ENCODE measurements at places on chromosomes 2 and 18.

DNA sequence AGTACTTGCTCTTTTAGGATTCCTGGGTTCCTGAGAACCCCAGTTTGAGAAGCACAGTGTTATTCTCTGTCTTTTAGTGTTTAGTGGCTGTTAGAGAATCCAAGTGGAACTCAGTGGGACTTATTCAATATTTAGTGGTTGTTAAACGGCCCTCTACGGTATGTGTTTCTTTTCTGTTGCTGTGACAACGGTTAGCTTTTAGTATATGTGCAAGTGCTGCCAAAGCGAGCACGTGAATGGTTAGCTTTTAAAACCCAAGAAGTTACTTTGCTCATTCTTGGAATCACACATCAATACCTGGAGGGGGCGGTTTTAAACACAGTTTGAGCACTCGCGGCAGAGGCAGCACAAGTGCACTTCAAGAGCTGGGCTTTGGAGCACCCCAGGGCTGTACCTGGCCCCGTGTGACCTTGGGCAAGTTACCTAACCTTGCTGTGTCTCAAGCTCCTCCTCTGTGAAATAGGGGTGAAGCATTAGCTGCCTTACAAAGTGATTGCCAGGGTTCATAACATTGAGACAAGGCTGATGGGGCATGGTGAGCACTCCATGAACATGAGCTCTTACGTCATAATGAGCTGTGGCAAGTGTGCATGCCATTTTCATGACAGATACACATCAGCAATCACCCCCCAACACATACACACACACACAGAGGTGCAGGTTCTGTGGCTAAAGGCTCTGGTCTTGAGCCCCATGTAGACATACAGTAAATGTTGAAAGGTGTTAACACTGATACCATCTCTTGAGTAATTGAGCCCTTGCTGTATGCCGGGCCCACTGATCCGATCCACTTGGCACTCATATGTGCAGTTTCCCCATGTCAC is 234.1 kb downstream of the ALPK2 start:
- H3K36me3 ChIP-seq, result peaks cover 5% of the 10 kb centered on the region
- H3K4me3 ChIP-seq, result no peak overlapping the region
- DNase-seq, result no peak
- H3K27me3 ChIP-seq, result peaks cover 11% of the 10 kb centered on the region
- H3K4me1 ChIP-seq, result no peaks in the 10 kb centered on the region
- no peak overlapping the region for H3K27ac ChIP-seq

GRCh38 chr2:237448626-237449025 is 34.7 kb upstream of the COL6A3 start:
- no peaks in the 10 kb centered on the region for H3K27me3 ChIP-seq
- no peak overlapping the region for H3K4me3 ChIP-seq
- no peaks in the 10 kb centered on the region for H3K4me1 ChIP-seq
- no peak overlapping the region for H3K27ac ChIP-seq
- no peak for DNase-seq

DNA sequence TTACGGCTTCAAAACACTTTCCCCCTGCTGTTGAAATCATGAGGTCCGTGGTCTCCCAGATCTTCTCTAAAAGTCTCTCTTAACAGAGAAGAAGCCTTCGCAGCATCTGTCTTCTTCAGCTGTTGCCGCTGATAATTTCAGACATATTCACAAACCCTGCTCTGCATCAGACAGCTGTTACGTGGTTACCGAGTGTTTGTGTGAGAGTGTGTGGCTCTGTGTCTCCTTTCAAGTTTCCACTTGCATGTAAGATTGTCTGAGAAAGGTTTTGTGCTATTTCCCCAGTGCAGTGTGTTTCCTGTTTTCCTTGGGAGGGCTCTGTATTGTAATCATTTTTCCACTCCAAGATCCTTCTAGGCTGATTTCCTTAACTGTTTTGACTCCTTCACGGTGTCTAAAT is 32.8 kb downstream of the MAIP1 start:
- no peak for DNase-seq
- H3K36me3 ChIP-seq, result no peaks in the 10 kb centered on the region
- peaks cover 9% of the 10 kb centered on the region for H3K4me1 ChIP-seq
- H3K4me3 ChIP-seq, result no peak overlapping the region
- no peak overlapping the region for H3K27ac ChIP-seq

- H3K4me3 ChIP-seq, result peak overlapping the region; percentile 62
- H3K4me1 ChIP-seq, result peaks cover 9% of the 10 kb centered on the region
- H3K27ac ChIP-seq, result peak overlapping the region; percentile 90
- peaks cover 2% of the 10 kb centered on the region for H3K36me3 ChIP-seq
Measured at GRCh38 chr2:127407661-127408003, 10.6 kb upstream of the PROC start.

- no peak for DNase-seq
- H3K27me3 ChIP-seq, result no peaks in the 10 kb centered on the region
- no peaks in the 10 kb centered on the region for H3K36me3 ChIP-seq
- H3K27ac ChIP-seq, result no peak overlapping the region
- H3K4me1 ChIP-seq, result no peaks in the 10 kb centered on the region
Measured at GRCh38 chr2:66930339-66931220, 466.6 kb upstream of the ETAA1 start.

DNA sequence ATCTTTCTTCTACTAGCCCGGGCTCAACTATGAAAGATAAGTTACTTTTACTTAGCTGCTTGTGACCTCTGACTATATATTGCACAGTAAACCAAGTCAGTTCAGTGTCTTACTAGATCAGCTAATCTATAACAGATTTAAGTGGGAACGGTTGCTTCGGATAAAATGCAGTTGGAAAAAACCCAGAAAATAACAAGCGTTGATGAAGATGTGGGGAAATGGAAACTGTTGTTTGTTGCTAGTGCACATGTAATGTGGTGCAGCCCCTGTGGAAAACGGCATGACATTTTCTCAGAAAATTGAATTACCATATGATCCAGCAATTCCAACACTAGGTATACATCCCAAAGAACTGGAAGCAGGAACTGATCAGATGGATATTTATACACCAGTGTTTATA is 248.5 kb downstream of the PRKCE start:
- DNase-seq, result no peak
- H3K27me3 ChIP-seq, result no peaks in the 10 kb centered on the region
- no peak overlapping the region for H3K27ac ChIP-seq
- no peaks in the 10 kb centered on the region for H3K4me1 ChIP-seq
- H3K36me3 ChIP-seq, result peaks cover 2% of the 10 kb centered on the region

- H3K36me3 ChIP-seq, result peaks cover 7% of the 10 kb centered on the region
- DNase-seq, result no peak
- H3K27me3 ChIP-seq, result no peaks in the 10 kb centered on the region
- H3K4me1 ChIP-seq, result peaks cover 5% of the 10 kb centered on the region
Measured at GRCh38 chr2:161386228-161386824, 29.8 kb upstream of the TBR1 start.

DNA sequence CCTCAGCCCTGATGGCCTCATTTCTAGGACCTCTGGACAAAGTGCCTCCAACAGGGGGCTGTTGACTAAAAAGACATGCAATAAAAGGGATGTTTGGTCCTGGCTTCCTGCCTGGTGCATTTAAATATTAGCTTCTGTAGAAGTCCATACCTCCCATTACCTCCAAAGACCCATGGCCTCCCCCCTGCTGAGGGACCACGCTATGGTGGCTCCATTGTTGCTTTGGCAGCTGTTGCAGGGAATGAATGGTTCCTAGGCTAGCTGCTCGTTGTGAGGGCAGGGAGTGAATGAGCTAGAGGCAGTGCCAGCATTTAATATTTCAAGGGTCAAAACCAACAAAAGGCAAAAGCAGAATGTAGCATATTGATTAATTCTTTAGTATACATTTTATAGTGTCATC is 285.9 kb downstream of the SLC8A1 start:
- no peak overlapping the region for H3K27ac ChIP-seq
- no peaks in the 10 kb centered on the region for H3K27me3 ChIP-seq
- H3K4me3 ChIP-seq, result no peak overlapping the region
- H3K36me3 ChIP-seq, result no peaks in the 10 kb centered on the region
- no peaks in the 10 kb centered on the region for H3K4me1 ChIP-seq
- no peak for DNase-seq

GRCh38 chr2:218354850-218355443 is 1.7 kb upstream of the CATIP start:
- no peaks in the 10 kb centered on the region for H3K27me3 ChIP-seq
- H3K36me3 ChIP-seq, result peaks cover 4% of the 10 kb centered on the region
- no peak overlapping the region for H3K4me3 ChIP-seq
- no peaks in the 10 kb centered on the region for H3K4me1 ChIP-seq

- no peaks in the 10 kb centered on the region for H3K36me3 ChIP-seq
- no peak overlapping the region for H3K27ac ChIP-seq
- no peaks in the 10 kb centered on the region for H3K4me1 ChIP-seq
- peaks cover 6% of the 10 kb centered on the region for H3K27me3 ChIP-seq
- no peak overlapping the region for H3K4me3 ChIP-seq
Measured at GRCh38 chr2:53620981-53621380, 146.6 kb upstream of the CHAC2 start.

DNA sequence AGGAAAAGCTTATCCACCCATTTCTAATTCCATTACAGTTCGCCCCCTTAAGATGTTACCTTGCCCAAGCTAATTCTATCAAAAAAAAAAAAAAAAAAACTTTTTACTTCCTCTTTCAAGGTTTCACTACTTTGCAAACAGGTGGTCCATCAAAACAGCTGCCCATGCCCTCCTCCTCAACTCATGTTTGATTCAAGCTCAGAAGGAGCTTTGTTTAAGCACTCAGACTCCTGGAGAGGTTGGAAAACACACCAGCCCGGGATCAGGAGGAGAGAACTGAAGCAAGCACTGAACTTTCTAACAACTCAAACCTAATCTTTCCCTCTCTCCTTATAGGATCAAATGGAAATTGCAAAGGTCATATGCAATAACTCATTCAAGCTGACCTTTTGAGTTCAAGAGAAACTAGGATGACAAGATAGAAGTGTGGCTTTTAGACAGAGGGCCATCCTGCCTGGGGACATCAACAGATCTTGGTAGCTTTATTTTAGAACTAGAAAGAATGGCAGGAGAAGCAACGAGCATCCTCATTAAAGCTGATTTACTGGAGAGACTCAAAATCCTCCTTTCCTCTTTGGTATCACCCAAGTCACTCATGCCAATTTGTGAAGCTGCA is 28.3 kb upstream of the FZD7 start:
- no peaks in the 10 kb centered on the region for H3K36me3 ChIP-seq
- H3K4me3 ChIP-seq, result no peak overlapping the region
- H3K27ac ChIP-seq, result no peak overlapping the region
- H3K4me1 ChIP-seq, result no peaks in the 10 kb centered on the region

DNA sequence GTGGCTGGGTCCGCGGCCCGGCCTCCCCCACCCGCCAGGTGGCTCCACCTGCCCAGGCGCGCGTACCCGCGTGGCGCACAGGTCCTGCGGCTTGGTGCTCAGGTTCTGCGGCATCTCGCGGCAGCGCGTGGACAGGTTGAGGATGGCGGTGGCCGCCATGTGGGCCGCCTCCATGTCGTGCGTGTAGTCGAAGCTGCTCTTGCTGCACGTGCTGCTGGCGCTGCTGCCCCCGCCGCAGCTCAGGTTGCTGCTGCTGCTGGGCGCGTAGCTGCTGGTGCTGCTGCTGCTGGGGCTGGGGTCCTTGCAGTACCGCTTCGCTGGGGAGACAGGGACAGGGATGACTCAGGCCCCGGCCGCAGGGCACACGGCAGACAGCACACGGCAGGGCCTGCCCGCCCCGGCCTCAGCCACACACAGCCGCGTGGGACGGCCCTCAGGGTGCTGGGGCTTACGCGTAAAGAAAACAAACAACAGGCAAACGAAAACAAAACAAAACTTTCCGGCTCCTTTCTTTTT is 147.7 kb upstream of the PXDN start:
- no peaks in the 10 kb centered on the region for H3K27me3 ChIP-seq
- DNase-seq, result no peak
- no peak overlapping the region for H3K27ac ChIP-seq
- no peaks in the 10 kb centered on the region for H3K36me3 ChIP-seq
- H3K4me1 ChIP-seq, result no peaks in the 10 kb centered on the region

- no peak for DNase-seq
- peaks cover 1% of the 10 kb centered on the region for H3K36me3 ChIP-seq
- no peaks in the 10 kb centered on the region for H3K27me3 ChIP-seq
- no peak overlapping the region for H3K27ac ChIP-seq
- no peaks in the 10 kb centered on the region for H3K4me1 ChIP-seq
- H3K4me3 ChIP-seq, result no peak overlapping the region
Measured at GRCh38 chr2:187118331-187119099, 269.5 kb upstream of the ZSWIM2 start.

GRCh38 chr2:65316072-65316471 is 88.4 kb downstream of the ACTR2 start:
- H3K4me3 ChIP-seq, result no peak overlapping the region
- no peaks in the 10 kb centered on the region for H3K36me3 ChIP-seq
- no peaks in the 10 kb centered on the region for H3K27me3 ChIP-seq
- no peak for DNase-seq
- H3K27ac ChIP-seq, result no peak overlapping the region

DNA sequence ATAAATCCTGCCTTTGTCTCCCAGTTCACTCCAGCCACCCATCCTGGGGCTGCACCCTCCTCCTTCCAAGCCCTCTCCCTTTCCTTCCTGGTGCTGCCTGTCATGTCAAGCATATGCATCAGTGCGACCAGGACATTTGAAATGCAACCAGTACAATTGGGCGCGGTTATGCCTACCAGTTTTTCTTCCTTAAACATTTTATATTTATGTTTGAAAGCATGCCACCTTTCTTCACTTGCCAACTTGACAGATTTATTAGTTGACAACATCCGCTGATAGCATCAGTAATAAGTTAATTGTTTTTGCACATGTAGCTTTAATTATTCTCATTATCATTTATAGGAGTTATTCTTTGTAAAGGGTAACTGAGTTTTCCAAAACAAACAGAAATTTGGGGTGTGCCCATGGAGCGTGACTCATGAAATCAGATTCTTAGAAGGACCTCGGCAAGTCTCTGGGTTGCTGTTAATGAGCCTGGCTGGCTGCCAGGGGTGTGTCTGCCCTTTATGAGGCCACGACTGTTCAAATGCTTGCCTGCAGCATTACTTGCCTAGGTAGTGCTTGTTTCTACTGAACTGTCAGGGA is 32.8 kb upstream of the IL1B start:
- no peaks in the 10 kb centered on the region for H3K36me3 ChIP-seq
- H3K4me1 ChIP-seq, result no peaks in the 10 kb centered on the region
- H3K27ac ChIP-seq, result no peak overlapping the region
- H3K4me3 ChIP-seq, result no peak overlapping the region
- no peak for DNase-seq

DNA sequence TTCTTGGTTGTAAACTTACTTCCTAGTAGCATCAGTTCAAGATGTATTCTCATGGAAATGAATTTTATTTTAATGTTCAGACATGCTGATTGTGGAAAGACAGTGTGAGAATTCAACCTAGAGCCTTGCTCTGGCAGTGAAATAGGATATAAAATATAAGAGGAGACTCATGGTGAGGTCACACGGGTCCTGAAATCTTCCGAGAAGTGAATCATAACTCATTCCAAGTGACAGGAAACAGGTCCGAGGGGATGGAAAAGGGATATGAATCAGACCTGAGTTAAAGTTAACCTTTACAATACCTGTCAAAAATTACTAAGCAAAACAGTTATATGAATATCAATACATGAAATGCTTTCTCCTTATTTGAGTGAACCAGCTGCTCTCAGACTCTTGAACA is 185.2 kb upstream of the LRRTM1 start:
- no peak overlapping the region for H3K27ac ChIP-seq
- H3K4me1 ChIP-seq, result no peaks in the 10 kb centered on the region
- no peak for DNase-seq
- H3K27me3 ChIP-seq, result no peaks in the 10 kb centered on the region
- no peak overlapping the region for H3K4me3 ChIP-seq

Data from central memory CD8-positive, alpha-beta T cell (primary cell).